Activated T-helper 17 cell treated with anti-CD3 and anti-CD28 coated beads, Interleukin-2, amount 50 U/mL, for 72 hours (primary cell): ENCODE measurements at places on chromosomes 5 and 9. TPM values are rescaled to one million over a fixed set of nuclear protein-coding genes. Genes with fewer than 3 reads are reported as not detected.
A peak's percentile ranks its signal among the peaks of the same experiment; 100 is the strongest.

The LNPEP gene
- 52.7 TPM for total RNA-seq

The GFPT2 gene
- 0.37 TPM for total RNA-seq

The NPR3 gene
- total RNA-seq, result 0.66 TPM

The C1QTNF2 gene
- not detected for total RNA-seq

The SEPTIN8 gene
- total RNA-seq, result 14.7 TPM

The OR13F1 gene
- total RNA-seq, result not detected

The TMEFF1 gene
- 0.37 TPM for total RNA-seq

The OLFM1 gene
- not detected for total RNA-seq

DNA sequence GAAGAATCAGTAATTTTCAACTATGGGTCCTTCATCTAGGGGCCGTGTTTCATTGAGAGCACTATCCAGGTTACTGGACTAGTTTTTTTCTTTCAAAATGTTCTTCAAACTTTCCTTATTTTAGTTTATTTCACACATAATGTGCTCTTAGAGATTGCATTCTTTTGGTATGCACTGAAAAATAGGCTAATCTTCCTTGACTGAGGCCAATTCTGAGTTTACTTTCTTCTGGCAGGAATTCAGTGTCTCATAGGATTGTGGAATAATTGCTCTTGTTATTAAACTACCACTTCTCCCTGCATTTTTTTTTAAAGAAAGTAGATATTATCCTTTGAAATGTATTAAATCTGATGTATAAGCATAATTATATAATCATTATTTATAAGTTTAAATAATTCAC, 624.5 kb downstream of the RAB3C start:
- no peak for ATAC-seq

DNA sequence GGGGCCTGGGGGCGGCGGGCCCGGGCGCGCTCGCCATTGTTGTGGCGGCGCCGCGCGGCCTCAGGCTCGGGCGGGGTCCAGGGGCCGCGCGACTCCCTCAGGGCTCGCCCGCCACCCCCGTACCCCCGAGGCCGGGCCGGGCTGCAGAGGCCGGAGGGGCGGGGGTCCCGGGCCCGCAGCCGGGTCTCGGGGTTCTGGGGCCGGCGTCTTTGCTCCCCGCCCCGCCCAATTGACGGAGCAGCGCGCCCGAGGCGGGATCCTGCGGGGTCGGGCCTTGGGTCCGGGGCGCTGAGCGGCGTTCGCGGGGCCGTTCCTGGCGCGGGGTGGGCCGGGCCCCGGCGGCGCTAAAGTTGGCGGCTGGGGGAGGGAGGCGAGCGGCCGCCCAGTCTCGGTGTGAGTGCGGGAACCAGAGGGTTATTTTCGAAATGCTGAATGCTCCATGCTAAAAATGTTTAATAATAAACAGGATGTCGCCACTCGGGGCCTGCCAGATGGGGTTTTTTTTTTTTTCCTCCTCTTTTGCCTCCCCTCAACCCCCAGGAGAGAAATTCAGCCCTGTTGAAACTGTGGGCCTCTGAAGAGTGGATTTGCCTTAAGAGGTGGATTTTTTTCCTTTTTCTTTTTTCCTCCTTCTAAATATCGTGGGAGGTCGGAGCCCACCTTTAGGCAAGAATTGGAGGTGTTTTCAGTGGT, 724 bp downstream of the PRRC2B start:
- ATAC-seq, result peak; percentile 28

- ATAC-seq, result no peak
Observed at GRCh38 chr9:70053864-70054263, 10.2 kb downstream of the MAMDC2 start.

- no peak for ATAC-seq
Observed at GRCh38 chr5:111689357-111689935, 67.5 kb downstream of the NREP start.

DNA sequence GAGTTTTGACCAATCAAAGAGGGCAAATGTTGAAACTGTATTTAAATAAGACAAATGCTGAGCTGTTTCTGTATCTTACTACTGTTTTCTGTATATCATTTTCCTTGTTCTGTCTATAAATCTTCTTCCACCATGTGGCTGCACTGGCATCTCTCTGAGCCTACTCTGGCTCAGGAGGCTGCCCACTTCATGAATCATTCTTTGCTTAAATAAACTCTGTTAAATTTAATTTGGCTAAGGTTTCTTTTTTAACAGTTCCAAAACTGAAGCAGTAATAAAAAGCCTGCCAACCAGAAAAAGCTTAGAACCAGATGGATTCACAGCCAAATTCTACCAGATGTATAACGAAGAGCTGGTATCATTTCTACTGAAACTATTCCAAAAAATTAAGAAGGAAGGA, 40.2 kb upstream of the TAS2R1 start:
- ATAC-seq, result no peak

- ATAC-seq, result no peak
Observed at GRCh38 chr9:32986971-32987370, 14.5 kb downstream of the APTX start.

GRCh38 chr5:153080940-153081339, 409.5 kb upstream of the GRIA1 start:
- no peak for ATAC-seq

GRCh38 chr5:126852091-126852571, 75.2 kb downstream of the LMNB1 start:
- ATAC-seq, result peak; percentile 76

GRCh38 chr5:89471541-89471940, 588.6 kb upstream of the MEF2C start:
- ATAC-seq, result no peak

DNA sequence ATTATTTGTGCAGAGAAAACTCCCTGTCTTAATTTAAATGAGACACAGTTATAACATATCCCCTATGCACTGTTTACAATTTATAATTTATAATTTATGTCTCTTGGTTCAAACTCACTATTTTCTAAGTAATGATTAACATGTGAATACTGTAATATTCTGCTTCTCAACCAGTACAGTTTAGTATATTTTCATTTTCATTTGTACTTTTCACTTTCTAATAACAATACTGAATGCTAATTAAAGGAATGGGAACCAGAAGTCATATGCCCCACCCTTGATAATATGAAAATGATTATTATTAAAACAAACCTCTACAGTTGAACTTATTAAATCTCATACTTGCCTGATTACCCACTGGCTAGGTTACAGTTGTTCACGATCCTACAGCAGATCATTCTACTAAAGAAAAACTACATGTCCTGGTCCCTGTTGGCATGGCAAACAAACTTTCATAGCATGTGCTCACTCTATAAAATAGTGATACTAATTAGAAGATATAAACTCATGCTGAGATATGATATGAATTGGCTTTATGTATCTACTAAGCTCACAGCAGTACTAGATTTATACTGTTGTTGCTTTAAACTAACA, 66.4 kb downstream of the POU5F2 start:
- no peak for ATAC-seq

- ATAC-seq, result peak; percentile 10
Observed at GRCh38 chr5:39208471-39208870, 10.9 kb downstream of the FYB1 start.

- peak; percentile 44 for ATAC-seq
Observed at GRCh38 chr5:172299916-172300439, 16.4 kb upstream of the UBTD2 start.

DNA sequence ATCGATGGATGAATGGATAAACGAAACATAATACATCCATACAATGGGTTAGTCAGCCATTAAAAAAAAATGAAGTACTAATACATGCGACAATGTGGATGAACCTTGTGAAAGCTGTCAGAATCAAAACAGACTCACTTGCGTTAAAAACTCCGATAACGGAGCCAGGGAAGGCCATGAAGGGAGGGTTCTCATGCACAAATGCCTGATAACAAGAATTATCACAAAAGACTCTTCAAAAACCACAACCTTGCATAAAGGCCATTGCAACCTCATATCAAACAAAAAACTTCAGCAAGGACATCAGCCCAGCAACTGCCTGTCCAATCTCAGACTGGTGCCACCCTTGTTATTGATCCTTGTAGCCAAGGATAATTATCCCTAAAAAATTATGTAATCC, 13.7 kb downstream of the ERMP1 start:
- no peak for ATAC-seq

DNA sequence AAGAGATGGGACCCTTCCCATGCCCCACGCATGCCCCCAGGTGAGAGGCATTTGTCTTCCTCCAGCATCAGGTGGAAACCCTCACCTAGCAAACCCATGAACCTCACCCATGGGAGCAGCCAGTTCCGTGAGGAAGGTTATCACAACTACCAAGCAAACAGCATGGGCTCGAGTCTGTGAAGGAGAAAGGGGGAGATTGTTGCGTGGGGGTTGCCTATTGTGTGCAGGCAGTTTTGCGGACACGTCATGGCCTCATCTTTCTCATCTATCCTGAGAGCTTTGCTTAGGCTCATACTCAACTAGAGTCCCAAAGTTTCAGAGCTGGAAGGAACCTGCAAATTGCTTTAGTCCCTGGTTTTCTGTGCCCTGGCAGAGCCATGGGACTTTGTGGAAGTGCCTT, 73.6 kb upstream of the TGFBR1 start:
- ATAC-seq, result no peak

- no peak for ATAC-seq
Observed at GRCh38 chr9:68720656-68721313, 15.7 kb downstream of the PIP5K1B start.

DNA sequence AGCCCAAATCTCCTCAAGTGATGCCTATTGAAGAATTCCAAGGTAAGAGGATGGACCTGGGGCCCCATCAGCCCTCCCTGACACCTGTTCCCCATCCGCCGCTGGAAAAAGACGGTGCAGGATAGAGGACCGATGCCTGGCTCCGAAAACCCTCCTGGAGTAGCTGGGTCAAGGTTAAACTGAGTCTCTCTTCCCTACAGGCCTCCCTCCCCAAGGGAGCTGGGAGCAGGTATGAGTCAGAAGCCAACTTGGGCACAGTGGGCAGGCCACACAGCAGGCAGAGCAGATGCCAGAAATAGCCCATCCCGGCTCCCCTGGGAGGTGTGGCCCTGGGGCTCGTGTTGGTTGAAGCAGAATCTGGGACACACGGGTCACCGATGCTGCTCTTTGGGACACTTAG, 75.6 kb downstream of the NTNG2 start:
- no peak for ATAC-seq

DNA sequence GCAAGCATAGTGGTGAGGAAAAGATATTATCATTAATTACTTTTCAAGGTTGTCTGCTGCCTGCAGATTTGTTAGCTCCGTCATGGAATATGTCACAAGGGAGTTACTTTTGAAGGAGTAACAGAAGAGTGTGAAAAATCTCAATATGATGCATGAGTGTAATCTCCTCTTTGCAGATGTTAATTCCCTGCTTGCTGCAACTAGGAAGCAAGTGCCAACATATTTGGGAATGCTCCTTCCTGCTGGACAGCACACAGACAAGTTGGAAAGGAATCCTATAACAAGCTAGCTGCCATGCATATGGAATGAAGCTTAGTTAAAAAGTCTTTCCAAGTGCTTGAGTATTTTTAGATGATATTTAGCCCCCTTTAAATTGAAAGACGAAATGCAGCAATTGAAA, 2023.6 kb upstream of the CDH6 start:
- no peak for ATAC-seq

DNA sequence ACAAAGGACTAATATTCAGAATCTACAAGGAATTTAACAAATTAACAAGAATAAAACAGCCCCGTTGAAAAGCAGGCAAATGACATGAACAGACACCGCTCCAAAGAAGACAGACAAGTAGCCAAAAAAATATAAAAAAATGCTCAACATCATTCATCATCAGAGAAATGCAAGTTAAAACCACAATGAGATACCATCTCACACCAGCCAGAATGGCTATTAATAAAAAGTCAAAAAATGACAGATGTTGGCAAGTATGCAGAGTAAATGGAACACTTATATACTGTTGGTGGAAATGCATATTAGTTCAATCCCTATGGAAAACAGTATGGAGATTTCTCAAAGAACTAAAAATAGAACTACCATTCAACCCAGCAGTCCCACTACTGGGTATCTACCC, 302.7 kb upstream of the RGMB start:
- no peak for ATAC-seq

DNA sequence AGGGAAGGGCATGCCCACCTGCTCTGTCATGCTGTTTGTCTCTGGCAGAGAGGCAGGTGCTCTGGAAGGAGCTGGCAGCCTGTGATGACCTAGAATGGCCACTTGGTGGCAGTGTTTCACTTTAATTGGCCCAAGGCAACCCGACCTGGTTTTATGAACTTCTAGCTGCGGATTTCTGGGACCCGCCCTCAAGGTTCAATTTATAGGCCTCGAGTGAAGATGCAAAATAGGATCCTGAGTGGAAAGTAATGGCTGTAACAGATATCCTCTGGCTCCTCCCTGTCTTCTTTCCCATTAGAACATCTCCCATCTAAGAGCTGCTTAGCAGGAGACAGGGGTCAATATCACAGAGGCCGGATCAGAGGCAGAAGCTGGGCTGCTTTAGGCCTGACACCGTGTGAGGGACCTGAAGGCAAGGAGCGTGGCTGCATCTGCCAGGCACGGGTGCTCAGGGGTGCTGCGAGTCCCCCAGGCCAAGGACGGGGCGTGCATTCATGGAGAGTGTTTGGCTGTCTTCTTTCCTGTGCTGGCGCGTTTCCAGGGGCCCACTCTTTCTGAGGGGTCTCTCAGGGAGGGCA, 56.7 kb upstream of the SLC28A3 start:
- ATAC-seq, result peak; percentile 76

DNA sequence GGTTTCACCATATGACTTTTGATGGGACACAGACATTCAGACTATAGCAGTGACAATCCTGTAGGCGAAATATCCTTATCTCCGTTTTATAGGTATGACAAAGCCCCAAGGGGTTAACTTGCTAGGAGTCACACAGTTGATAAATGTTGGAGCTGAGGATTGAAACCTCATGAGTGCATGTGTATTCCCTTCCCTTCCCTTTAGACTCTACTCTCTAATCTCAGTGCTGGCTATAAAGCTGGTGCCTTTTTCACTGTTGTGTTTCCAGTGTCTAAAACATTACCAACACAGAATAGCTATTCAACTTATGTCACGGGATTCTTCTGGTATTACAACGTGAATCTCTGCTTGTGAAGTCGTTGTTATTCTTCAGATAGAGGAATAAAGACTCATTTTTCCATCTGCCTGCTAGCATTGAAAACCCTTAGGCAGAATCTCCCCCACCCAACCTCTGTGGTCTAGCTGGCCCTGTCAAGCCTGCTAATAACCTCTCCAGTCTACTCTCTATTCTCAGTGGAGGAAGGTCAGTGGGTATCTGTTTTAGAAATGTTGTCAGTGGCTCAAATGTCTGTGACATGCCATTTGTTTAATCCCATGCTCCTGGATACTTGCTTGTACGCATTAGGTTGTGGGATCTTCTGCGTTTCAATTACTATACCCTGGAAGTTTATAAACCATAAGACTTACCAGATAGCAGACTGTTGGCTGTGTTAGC, 121.2 kb downstream of the TLE4 start:
- no peak for ATAC-seq

GRCh38 chr9:130936285-130937117, 2.5 kb downstream of the FIBCD1 start:
- no peak for ATAC-seq

- ATAC-seq, result no peak
Observed at GRCh38 chr5:158483281-158483860, 616.3 kb downstream of the EBF1 start.
